NCI-H774 (cell line): ENCODE measurements at places on chromosomes 5 and 9.
A peak's percentile ranks its signal among the peaks of the same experiment; 100 is the strongest.

DNA sequence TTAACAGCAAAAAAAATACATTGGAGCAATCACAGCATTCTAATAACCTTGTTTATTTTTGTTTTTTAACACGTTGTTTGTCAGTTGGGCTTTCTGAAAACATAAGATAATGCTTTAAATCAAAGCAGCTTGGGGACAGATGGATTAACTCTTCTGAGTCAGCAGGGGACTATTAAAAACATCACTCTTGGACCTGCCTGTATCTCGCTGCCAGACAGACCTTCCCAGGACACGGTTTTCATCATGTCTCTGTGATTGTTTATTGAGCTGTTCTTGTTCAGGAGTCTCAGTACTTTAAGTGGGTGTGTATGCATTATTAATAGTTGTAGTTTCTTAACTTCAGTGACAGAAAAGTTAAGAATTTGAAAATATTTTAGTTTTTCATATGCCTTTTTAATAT lies 173.2 kb downstream of the SH3GL2 start:
- DNase-seq: no peak

DNA sequence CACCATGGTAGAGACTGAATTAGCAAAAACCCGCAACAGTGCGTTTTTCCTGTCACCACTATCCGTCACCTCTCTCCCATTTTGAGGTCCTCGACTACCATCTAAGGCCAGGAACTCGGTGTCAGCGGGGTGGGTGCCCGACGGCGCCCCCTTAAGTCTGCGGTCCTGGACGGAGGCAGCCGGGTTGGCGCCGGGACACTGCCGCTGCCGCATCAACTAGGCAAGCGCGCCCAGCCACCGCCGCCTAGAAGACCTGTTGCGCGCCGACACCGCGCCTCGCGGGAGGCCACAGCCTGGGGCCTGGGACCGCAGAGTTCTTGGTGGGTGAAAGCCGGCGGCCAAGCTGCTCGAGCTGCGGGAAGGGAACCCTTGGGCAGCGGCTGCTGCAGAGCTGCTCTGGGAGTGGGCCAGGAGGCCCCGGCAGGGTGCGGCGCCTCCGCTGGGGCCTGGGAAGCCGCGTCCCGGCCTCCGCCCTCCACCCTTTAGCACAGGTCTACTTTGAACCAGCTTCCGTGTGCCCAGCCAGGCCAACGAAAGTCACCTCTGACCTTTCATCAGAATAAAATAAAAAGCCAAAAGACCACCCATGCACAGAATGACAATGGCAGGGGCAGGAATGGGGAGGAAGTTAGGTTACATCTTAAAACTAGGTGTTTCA lies 3.5 kb downstream of the FOXB2 start:
- DNase-seq: no peak

GRCh38 chr5:156716591-156717380 lies 133.3 kb upstream of the PPP1R2B start:
- DNase-seq: no peak

DNA sequence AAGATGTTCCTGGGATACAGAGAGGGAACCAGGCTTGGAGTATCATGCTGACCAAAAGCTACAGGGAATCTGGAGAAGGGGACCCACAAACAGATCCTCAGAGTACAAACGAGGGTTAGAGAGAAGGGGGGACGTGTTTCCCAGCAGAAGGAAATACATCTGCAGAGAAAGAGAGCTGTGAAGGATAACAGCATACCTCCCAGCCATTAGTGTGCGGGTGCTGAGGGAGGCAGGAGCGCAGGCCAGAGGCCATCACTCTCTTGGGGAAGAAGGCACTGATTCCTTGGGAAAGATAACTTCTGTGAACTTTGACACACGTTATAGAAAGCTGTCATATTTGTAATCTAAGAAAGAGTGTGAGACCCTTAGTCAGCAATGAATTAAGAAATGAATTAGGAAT lies 96.9 kb downstream of the KCNN2 start:
- no peak for DNase-seq

- DNase-seq: no peak
Observed at GRCh38 chr5:1006656-1007071, 1.9 kb upstream of the NKD2 start.

- peak; percentile 95 for DNase-seq
Observed at GRCh38 chr9:4984621-4985385, at the start of gene JAK2. TSS of gene JAK2 (plus strand) at chr9:4985272. CDS start at chr9:5021988, 36,716 bp downstream.

DNA sequence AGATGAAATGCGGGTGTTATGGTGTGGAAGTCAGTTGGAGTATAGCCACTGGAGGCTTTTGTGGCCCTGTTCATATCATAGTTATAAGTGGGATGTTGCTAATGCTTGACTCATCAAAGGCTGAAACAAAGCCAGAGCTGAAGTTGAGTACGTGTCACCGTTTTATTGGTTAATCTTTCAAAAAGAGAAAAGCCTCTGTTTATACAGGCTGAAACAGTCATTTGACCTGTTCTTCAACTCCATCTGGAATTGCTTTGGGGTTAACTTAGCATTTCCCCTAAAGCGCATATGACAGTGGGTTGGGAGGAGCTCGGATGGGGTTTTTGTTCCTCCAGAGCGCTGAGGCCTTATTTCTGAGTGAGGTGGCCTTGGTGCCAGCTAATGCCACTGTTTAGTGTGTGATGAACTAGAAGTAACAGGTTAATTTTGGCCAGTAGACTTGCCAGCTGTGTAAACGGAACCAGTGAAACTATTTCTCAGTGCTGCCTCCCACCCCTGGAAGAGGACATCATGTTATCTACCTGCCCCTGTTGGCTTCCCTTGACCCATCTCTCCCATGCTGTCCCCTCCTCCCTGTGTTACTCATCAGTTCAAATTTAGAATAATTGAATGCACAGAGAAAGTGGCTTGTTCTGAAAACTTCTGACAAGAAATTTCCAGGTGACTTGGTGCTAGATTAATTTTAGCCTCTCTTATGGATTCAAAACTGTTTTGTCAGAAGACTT lies 34.2 kb downstream of the MTAP start:
- DNase-seq: no peak

DNA sequence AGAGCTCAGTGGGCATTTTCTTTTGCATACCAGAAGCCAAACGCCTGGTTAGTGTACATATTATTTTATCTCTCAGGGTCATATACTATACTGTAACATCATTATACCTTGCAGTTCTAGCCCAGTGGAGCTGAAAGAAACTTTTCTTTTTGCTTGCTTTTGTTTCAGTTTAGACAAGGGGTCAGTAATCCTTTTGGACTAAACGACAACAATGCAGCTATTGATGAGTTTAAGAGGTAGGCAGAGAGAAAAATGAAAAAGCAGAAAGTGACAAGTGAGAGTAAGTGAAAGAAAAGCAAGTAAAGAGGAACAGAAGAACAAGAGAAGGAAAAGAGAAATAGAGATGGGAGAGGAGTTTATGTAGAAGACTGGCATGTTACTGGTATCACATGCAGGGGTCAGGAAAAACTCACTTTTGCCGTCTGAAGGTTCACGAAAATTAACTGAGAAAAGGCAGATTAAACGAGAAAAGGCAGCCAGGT lies 47.4 kb upstream of the TENT2 start:
- DNase-seq: no peak

- no peak for DNase-seq
Observed at GRCh38 chr9:84924266-84924665, 254.7 kb downstream of the NTRK2 start.

DNA sequence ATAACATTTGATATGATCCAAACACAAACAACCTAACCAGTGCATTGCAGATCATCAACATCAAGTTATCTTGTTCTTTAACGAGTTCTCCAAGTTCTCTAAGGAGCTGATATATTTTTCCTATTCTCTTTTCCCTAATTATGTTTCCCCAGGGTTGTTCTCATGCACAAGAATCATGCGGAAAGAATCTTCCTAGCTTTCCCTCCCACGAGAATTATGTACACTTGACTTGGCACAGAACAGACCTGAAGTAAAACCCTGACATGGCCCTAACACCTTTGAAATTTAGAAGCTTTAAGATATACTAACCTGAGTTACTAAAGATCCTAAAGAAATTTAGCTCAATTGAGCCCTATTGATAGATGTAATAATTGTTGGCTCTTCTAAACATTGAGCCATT lies 110.7 kb upstream of the FST start:
- no peak for DNase-seq

DNA sequence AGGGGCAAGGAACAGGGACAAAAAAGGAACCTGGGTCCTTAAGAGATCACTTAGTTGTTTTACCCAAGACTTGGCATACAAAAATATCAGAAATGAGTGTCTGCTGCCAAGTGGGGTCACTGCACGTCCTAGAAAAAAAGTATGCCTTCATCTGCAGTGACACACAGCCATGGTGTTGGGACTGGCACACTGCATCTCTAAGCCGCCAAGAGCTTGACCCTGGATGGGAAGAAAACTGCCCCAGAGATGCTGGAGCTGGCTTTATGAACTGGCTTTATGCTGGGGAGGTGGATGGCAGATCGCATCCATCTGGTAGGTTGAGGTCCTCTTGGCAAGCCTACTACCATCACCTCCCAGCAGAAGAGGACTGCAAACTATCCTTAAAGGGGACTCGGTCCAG lies 51.7 kb downstream of the IRF1 start:
- no peak for DNase-seq

DNA sequence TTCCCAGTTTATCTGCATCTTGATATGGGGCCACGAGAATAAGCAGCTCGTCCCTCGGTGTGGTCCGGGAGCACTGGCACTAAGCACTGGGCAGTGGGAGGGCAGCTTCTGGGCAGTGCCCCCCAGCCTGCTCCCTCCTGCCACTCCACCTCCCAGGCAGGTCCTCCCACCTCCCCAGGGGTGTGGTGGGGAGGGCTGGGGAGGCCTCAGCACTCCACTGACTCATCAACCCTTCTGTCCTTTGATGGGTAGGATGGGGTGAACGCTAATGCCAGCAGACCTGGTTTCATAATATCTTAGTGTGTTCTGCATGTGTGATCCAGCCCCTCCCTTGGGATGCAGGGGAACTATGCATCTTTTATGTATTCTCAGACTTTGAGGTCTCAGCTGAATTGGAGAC lies 62.2 kb upstream of the GNE start:
- no peak for DNase-seq

DNA sequence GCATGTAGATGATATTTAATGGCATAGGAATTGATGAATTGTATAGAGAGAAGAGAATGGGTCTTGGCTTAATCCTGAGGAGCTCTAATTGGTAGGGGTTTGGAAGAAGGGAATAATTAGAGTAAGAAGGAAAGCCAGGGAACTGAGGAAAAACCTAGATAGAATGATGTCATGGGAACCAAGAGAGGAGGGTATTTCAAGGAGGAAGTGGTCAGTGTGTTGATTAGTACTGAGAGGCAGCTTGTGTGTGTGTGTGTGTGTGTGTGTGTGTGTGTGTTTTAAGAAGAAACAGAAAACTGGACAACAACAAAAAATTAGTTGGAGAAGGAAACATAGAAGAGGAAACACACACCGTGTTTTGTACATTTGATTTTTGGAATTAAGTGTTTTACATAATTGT lies 42.8 kb downstream of the MAST4 start:
- DNase-seq: no peak

DNA sequence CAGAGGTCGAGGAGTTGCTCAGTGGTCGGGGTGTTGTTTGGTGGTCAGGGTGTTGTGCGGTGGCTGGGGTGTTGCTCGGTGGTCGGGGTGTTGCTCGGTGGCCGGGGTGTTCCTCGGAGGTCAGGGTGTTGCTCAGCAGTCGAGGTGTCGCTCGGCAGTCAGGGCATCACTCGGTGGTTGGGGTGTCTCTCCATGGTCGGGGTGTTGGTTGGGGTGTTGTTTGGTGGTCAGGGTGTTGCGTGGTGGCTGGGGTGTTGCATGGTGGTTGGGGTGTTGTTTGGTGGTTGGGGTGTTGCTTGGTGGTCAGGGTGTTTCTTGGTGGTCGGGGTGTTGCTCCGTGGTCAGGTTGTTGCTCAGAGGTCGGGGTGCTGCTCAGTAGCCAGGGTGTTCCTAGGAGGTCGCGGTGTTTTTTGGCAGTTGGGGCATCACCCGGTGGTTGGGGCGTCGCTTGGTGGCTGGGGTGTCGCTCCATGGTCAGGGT lies 11.0 kb upstream of the GPSM1 start:
- no peak for DNase-seq

DNA sequence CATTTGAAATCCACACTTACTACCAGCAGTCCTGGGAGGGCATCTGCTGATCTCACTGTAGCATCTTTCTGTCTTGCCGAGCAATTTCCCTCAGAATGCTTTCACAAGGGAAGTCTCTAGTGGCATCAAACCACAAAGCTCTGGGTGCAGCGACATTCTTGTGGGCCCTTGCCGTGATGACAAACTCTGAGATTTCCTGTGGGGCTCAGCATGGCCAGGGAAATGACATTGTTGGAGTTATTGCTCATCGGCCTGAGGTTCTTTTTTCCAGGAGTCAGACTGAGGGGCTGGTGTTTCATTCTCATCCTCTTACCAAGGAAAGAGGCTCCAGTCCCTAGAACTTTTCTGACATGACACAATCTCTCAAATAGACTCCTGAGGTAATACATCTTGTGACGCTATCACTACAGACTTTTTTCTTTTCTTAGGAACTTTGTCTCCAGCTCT lies 51.4 kb downstream of the PFDN1 start:
- no peak for DNase-seq

GRCh38 chr5:179121667-179122111 lies 61.5 kb downstream of the ZNF354C start:
- DNase-seq: no peak

DNA sequence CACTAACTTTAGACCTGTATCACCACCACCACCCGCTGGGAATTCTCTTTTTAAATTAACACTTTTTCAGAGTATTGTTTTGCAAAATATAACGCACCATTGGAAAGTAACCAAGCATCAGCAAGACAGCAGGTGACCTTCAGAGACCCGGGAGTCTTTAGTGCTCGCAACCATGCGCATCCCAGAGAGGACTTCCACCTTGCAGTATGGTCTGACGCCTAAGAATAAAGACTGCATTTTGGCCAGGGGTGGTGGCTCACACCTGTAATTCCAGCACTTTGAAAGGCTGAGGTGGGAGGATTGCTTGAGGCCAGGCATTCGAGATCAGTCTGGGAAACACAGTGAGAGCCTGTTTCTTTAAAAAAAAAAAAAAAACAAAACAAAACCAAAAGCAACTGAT lies 113.8 kb downstream of the MED27 start:
- no peak for DNase-seq

DNA sequence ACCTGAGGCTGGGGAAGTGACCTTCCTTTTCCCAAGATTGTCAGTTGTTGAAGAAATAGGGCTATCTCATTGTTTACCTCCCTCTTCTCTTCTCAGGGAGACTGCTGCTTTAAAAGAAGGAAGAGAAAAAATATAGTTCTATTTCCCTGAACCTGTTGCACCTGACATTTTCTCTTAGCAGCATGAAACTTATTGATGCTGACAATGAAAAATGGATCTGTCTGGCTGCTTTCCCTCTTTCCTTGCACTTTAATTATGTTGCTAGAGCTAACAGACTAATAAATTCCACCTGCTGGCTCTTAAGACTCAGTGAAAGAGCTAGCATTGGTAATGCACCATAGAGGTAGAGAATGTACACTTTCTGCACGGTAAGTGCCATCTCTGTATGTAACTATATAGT lies 6.2 kb upstream of the CKMT2 start:
- DNase-seq: peak; percentile 39

DNA sequence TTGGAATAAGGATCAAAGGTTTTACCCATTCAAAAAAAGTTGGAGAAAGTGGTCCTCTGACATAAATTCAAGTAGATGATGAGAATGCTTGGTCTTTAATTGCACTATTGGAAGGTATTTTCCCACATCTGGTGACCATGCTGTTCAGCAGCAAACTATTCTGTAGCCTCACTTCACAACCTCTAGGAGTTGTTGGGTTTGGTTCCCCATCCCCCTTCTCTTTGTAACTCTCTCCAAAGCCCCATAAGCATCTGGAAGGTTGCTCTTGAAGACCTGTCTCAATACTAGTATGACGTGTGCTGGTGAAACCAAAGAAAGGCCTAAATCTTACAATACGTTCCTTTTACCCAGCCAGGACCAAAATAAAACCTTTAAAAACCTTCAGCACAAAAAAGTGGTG lies 8.5 kb downstream of the RGMB start:
- no peak for DNase-seq
